ENCODE measurements at places on chromosomes 1 and 21.

- peaks cover 4% of the 10 kb centered on the region for H3K36me3 ChIP-seq
- DNase-seq, result no peak
- H3K4me1 ChIP-seq, result no peaks in the 10 kb centered on the region
- peaks cover 6% of the 10 kb centered on the region for H3K27me3 ChIP-seq
Observed at GRCh38 chr1:31215065-31215570, 24.6 kb downstream of the NKAIN1 start.

GRCh38 chr1:68600049-68600661 lies 103.3 kb upstream of the DEPDC1 start:
- H3K4me1 ChIP-seq, result no peaks in the 10 kb centered on the region
- H3K27me3 ChIP-seq, result no peaks in the 10 kb centered on the region
- no peak for DNase-seq

DNA sequence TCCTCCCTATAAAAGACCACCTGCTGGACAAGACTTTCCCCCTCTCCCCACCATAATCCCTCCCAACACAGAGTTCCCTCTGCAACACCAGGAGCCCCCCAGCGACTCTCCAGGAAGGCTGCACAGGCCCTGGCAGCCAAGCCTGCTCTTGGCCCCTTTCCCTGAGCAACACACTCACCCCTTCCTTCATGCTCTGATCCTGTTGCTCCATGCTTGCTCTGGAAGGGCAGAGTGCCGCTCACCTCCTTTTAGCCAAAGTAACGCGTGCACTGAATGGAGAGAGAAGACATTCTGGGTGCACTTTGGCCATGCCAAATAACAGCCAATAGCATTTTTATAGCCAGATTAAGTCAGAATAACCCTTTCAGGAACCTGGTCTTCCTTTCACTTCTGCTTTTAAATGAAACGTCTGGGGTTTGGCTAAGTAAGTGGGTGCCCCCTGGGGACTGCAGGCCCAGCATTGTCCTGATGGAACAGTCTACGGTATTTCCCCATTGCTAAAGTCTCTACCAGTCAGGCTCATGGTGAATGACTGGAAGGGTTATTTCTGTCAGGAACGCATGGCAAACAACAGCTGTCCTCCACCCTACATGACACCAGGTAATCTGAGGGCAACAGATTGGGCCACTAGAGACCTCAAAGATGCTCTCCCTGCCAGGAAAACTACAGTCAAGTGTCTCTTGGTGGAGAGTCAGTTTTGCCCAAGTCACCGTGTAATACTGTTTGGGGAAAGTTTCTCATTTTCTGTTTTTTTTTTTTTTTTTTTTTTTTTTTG lies at the start of gene SLC2A5:
SLC2A5 (minus strand) TSS at position 310 of the 775 bp plus-strand sequence; CDS start at position 211, 99 bp downstream.
- H3K36me3 ChIP-seq, result peaks cover 2% of the 10 kb centered on the region
- H3K4me1 ChIP-seq, result peaks cover 9% of the 10 kb centered on the region
- peak within 1 kb of the TSS; percentile 73 for H3K4me3 ChIP-seq
- peaks cover 28% of the 10 kb centered on the region for H3K27me3 ChIP-seq
- H3K27ac ChIP-seq, result no peak within 1 kb of the TSS

DNA sequence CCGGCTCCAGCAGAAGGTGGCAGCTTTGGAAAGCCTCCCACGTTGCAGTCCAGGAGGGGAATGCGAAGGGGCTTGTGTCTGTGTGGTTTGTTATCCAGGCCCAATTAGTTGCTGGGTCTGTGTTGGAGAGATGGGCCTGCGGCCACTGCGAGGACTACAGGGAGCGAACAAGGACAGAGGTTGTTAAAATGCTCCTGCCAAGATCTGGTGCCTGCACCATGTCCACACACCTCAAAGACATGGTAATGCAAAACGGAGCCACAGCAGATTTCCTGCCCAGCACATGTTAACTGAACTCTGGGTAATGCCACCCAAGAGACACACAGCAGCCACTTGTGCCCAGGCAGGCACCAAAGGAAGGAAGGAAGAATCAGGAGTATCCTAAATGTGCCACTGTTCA lies 18.6 kb downstream of the GRIK3 start:
- DNase-seq, result no peak
- H3K4me1 ChIP-seq, result no peaks in the 10 kb centered on the region
- no peaks in the 10 kb centered on the region for H3K36me3 ChIP-seq
- no peak overlapping the region for H3K4me3 ChIP-seq
- H3K27ac ChIP-seq, result no peak overlapping the region

GRCh38 chr1:19412654-19413053 lies 72.7 kb downstream of the CAPZB start:
- H3K4me1 ChIP-seq, result peaks cover 42% of the 10 kb centered on the region
- no peak overlapping the region for H3K4me3 ChIP-seq
- no peak for DNase-seq
- no peaks in the 10 kb centered on the region for H3K27me3 ChIP-seq

- no peak for DNase-seq
- H3K4me3 ChIP-seq, result no peak overlapping the region
- no peak overlapping the region for H3K27ac ChIP-seq
- H3K27me3 ChIP-seq, result peaks cover 40% of the 10 kb centered on the region
- H3K4me1 ChIP-seq, result peaks cover 2% of the 10 kb centered on the region
Observed at GRCh38 chr1:162228586-162228985, 148.1 kb downstream of the SPATA46 start.

GRCh38 chr1:208029381-208030287 lies 118.7 kb upstream of the CD34 start:
- H3K36me3 ChIP-seq, result no peaks in the 10 kb centered on the region
- H3K27ac ChIP-seq, result no peak overlapping the region
- H3K27me3 ChIP-seq, result peaks cover 52% of the 10 kb centered on the region

- H3K27me3 ChIP-seq, result no peaks in the 10 kb centered on the region
- peaks cover 86% of the 10 kb centered on the region for H3K4me1 ChIP-seq
- H3K36me3 ChIP-seq, result peaks cover 9% of the 10 kb centered on the region
- peak overlapping the region; percentile 98 for H3K27ac ChIP-seq
Observed at GRCh38 chr21:34969423-34970166, 79.5 kb downstream of the RUNX1 start.

DNA sequence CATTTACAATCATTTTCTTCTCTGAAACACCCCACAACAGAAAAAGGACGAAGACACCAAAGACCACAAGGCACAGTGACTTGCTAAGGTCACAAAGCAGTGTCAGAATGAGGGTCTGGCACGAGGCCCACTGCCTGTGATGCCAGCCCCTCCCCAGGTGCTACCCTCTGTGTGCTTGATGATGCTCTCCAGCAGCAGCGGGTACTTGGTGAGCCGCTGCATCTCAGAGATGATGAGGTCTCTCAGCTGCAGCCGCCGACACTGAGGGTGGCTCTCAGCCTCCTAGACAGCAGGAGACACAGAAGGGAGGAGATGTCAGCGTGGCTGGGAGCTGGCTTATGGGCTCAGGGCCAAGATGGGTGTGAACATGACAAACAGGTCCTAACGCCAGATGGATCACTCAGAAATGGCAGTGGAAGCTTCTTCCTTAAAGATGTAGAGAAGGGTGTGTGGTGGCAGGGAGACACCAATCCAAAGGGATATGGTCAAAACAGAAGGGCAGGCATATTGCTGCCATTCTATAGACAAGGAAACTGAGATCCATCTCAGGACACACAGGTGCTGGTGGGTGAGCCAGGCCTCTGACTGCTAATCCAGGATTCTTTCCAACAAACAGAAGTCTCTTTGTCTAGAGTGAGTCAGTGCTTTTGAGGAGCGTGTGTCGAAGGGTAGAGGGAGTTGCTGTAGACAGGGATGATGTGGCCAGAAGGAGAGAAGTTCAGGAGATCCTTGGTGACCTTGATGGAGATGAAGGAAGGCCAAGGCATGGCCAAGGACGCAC lies 25.6 kb downstream of the LRRC71 start:
- H3K27me3 ChIP-seq, result no peaks in the 10 kb centered on the region
- no peak for DNase-seq
- H3K36me3 ChIP-seq, result peaks cover 17% of the 10 kb centered on the region
- H3K4me3 ChIP-seq, result no peak overlapping the region

DNA sequence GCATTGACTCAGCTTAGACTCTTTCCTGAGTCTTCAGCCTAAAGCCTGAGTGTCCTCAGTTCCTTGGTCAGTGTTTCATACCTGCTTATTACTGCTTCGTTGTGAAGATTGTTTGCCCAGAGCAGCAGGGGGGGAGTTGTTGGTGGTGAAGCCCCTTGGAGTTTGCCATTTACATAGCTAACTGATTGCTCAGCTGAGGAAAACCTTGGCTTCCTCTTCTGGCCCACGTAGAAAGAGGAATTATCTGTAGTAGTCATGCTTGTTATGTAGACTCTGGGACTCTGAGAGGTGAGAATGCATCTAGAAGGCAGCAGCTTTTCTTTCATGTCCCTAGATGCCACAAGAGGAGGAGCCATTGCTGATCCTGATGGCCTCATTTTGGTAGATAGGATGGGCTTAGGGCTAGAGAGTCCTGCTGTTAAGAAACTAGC lies 125.9 kb downstream of the MAST2 start:
- no peaks in the 10 kb centered on the region for H3K27me3 ChIP-seq
- no peak for DNase-seq
- no peak overlapping the region for H3K27ac ChIP-seq

DNA sequence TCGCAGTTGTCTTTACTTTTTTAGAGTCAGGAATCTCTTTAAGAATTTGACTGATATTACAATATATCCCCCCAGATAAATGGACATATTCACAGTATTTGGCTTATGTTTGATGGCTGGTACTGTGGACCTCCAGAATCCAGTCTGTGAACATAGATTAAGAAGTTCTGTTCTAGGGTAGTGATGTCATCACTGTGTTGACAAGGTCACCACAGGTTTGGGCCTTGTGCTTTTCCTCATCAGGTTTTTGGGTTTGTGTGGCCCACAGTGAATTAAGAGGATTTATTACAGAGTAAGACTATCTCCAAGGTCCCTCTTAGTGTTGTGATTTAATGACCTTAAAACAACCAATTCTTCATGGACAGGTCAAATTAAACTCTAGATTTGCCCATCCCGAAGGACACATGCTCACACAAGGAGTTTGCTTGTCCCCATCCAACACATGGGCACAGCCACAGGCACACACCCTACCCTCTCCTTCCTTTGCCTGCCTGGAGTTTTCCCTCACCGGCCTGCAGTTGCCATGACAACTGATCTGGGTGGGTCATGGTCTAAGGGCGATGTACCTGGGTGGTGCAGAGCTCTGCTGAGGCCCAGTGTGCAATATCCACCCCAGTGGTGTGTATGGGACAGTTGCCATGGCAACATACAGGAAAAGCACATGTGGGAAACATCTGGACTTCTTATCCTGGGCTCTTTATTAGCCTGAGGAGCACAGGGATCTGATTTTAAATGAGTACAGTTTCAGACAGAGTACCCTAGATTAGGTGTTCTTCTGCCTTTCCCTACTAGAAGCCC lies 98.6 kb downstream of the NAV1 start:
- peaks cover 3% of the 10 kb centered on the region for H3K36me3 ChIP-seq
- H3K27ac ChIP-seq, result no peak overlapping the region
- peaks cover 4% of the 10 kb centered on the region for H3K4me1 ChIP-seq
- peaks cover 18% of the 10 kb centered on the region for H3K27me3 ChIP-seq

GRCh38 chr1:19385221-19385620 lies 73.1 kb downstream of the SLC66A1 start:
- H3K27me3 ChIP-seq, result no peaks in the 10 kb centered on the region
- H3K4me3 ChIP-seq, result no peak overlapping the region
- no peaks in the 10 kb centered on the region for H3K36me3 ChIP-seq
- DNase-seq, result no peak

DNA sequence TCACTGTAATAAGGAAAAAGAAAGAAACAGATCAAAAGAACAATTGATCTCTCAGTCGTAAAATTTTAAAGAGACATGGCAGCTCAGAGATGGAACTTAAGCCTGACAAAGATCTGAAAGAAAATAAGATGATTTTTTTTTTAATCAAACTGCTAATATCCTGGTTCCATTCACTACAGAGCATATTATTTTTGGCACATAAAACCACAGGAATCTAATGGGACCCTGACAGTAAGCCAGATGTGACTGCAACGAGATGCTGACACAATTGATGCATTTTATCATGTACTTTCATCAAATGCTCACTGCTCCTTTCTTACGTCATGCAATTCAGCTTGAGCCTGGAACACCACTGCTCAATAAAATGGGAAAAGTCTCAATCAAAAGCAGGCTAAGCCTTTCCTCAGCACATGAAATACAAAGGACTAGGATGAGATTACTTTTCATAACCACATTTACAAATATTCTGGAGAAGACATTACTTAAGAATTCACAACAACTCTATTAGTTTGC lies 16.6 kb downstream of the GPATCH2 start:
- no peak for DNase-seq
- H3K36me3 ChIP-seq, result peaks cover 11% of the 10 kb centered on the region
- H3K27me3 ChIP-seq, result no peaks in the 10 kb centered on the region
- H3K4me1 ChIP-seq, result peaks cover 16% of the 10 kb centered on the region
- no peak overlapping the region for H3K4me3 ChIP-seq
- H3K27ac ChIP-seq, result no peak overlapping the region

DNA sequence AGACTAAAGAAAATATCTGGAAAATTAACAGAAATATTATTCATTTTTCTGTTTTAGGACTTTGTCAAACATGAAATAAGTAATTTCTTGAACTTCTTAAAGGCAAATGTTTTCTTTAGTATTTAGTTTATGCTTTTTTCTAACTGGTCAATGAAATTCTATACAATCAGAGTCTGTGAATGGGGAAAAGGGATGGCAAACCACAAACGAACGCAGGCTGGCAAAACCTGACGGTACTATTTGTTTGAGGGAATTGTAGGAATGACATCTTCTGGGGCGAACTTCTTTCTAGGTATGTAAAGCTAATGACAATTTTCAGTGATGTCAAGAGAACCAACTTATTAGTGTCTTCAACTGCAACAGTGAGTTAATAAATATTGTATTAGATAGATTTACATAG lies 156.0 kb downstream of the SIPA1L2 start:
- H3K4me1 ChIP-seq, result no peaks in the 10 kb centered on the region
- peaks cover 3% of the 10 kb centered on the region for H3K36me3 ChIP-seq
- no peak for DNase-seq
- no peak overlapping the region for H3K4me3 ChIP-seq
- H3K27me3 ChIP-seq, result no peaks in the 10 kb centered on the region
- H3K27ac ChIP-seq, result no peak overlapping the region

GRCh38 chr1:56469640-56470371 lies 109.6 kb downstream of the PLPP3 start:
- H3K27me3 ChIP-seq, result peaks cover 5% of the 10 kb centered on the region
- no peaks in the 10 kb centered on the region for H3K36me3 ChIP-seq
- no peak overlapping the region for H3K27ac ChIP-seq

- H3K36me3 ChIP-seq, result no peaks in the 10 kb centered on the region
- no peaks in the 10 kb centered on the region for H3K4me1 ChIP-seq
Observed at GRCh38 chr1:105442901-105443300, 1613.6 kb upstream of the PRMT6 start.

GRCh38 chr1:154736841-154737240 lies 128.9 kb upstream of the ADAR start:
- H3K36me3 ChIP-seq, result peaks cover 7% of the 10 kb centered on the region
- no peak overlapping the region for H3K27ac ChIP-seq
- H3K4me1 ChIP-seq, result peaks cover 14% of the 10 kb centered on the region
- H3K4me3 ChIP-seq, result no peak overlapping the region
- peaks cover 56% of the 10 kb centered on the region for H3K27me3 ChIP-seq

Measured in T-helper 17 cell (primary cell).